ENCODE measurements at places on chromosomes 16 and 17. TPM values are rescaled to one million over a fixed set of nuclear protein-coding genes. Genes with fewer than 3 reads are reported as not detected.

The COPZ2 gene
- 95.6 TPM for total RNA-seq

The KCNG4 gene
- not detected for total RNA-seq

The ARL4D gene
- total RNA-seq: 45.1 TPM

The NOG gene
- total RNA-seq: 8.3 TPM

The SLC35G6 gene
- total RNA-seq: not detected

The GPR179 gene
- not detected for total RNA-seq

The PROCA1 gene
- 0.65 TPM for total RNA-seq

The KRT12 gene
- not detected for total RNA-seq

The RPH3AL gene
- total RNA-seq: 2.6 TPM

All from hair follicle dermal papilla cell (primary cell).